ENCODE measurements at places on chromosomes 13 and 19.

- DNase-seq: no peak
These were observed 190.1 kb downstream of the FOXO1 start for GRCh38 chr13:40476175-40476958.

- DNase-seq: peak; percentile 80
These were observed 441 bp upstream of the ZFP28 start for GRCh38 chr19:56538254-56538760.

DNA sequence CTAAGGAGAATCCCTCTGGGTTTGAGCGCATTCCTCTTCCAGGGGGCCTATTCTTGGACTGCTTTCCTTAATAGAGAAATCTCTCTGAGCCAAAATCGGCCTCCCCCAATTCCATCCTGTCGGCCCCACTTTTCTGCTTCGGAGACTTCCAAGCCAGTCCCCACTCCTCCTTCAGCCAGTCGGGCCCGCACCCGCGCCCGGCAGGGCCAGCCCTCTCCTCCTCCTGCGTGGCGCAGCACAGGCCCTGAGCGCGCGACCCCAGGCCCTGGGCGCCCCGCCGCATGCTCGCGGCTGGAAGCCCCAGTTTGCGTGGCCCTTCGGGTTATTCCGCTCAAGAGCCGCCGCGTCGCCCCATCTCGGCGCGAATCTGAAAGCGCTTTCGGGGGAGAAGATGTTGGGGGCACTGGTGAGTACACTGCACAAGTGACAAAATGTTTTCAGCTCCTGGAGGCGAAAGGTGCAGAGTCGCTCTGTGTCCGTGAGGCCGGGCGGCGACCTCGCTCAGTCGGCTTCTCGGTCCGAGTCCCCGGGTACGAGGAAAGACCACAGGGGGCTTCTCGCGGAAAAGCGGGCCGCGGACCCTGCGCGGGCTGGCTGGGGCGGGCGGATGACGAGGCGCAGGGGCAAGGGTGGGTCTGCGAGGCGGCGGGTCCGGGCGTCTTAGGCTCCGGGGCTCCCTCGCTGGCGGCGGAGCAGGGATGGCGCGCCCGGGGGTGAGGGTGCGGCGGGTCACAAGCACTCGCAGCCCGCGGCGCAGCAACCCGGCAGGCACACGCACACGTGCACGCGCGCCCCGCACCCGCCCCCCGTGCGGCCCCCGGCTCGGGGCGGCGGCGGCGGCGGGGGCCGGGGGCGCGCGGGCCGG is at the start of gene IL17D:
Gene IL17D, plus strand, starts transcription at position 785 of the 865 bp plus-strand sequence. CDS start 303 bp downstream, outside the sequence.
- DNase-seq: no peak

GRCh38 chr19:8491574-8491973 is 10.9 kb downstream of the PRAM1 start:
- no peak for DNase-seq

GRCh38 chr13:64723724-64724123 is 2506.4 kb downstream of the PCDH9 start:
- peak; percentile 90 for DNase-seq

GRCh38 chr19:18906605-18907519 is 10.9 kb upstream of the CERS1 start:
- DNase-seq: no peak

- DNase-seq: no peak
These were observed 23.6 kb downstream of the CACNG6 start for GRCh38 chr19:54014920-54015560.

DNA sequence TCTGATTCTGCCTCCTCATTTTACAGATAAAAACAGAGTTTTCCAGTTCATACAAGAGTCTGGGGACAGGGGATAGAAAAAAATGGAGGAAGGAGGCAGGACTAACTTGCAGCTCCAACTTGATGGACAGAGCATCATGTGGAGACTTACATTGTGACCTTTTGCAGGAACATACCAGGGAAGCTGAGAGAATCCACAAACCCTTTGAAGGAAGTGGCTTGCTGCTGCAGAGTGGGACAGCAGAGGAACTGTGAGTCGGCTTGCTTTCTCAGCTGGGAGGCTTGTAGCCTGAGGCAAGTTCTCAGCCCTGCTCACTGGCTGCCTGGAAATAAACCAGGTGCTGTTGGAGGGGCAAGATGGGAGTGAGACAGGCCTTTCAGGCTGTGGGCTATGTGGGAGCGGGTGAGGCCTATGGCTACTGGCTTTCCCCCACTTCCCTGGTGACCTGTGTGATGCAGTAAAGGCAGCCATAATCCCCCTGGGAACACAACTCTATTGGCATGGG is 614.4 kb downstream of the KCTD12 start:
- peak; percentile 18 for DNase-seq

DNA sequence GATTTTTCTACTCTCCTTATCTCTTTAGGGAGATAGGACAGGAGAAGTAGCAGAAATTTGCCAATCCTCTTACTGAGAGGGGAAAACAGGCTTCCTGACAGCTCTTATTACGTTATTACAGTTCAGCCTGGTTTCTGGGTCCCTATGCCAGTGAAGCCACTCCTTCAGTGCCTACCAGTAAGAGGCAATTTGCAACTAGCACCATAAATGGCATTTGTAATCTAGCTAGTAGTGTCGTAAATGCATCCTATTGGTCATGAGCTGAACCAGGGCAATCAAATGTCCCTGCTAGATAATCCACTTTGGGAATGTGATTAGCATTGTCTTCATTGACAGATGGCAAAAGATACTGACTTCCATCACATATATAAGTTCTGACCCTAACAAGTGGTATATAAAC is 428.8 kb downstream of the DCT start:
- DNase-seq: no peak

- DNase-seq: peak; percentile 66
These were observed 989 bp upstream of the SSC5D start for GRCh38 chr19:55486971-55487923.

DNA sequence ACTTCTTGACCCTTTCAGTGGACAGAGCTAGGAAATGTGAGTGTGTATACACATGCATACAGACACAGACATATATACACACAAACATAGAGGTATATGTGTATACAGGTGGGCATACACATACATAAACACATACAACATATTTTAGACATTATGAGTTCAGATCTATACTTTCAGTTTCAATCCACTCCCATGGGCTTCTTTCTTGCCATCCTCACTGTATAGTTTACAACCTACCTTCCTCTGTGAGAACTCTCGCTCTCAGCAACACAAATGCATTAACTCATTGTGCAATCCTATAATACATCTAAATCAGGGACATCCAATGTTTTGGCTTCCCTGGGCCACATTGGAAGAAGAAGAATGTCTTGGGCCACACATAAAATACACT is 21.2 kb upstream of the SCEL start:
- DNase-seq: no peak

DNA sequence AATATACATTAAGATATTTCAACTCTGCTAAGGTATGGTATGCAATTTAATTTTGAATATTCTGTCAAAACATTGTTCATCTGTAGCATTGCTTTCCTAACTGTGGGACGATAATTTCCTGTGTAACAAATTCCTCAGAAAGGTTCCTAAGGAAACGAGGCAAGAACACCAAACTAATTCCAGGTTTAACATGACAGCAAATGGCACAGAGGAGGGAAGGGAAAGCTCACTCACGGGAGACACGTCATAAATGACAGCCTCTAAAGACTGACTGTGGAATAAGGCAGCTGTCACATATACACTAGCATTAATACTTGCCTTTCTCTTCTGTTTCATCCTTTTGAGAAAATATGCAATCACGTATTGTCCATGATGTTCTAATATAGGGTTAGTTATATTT is 380.6 kb downstream of the LIG4 start:
- DNase-seq: no peak

- DNase-seq: peak; percentile 54
These were observed 34.8 kb upstream of the DPRX start for GRCh38 chr19:53597023-53597422.

- DNase-seq: peak; percentile 48
These were observed 43.3 kb downstream of the VWA8 start for GRCh38 chr13:41917641-41918040.

DNA sequence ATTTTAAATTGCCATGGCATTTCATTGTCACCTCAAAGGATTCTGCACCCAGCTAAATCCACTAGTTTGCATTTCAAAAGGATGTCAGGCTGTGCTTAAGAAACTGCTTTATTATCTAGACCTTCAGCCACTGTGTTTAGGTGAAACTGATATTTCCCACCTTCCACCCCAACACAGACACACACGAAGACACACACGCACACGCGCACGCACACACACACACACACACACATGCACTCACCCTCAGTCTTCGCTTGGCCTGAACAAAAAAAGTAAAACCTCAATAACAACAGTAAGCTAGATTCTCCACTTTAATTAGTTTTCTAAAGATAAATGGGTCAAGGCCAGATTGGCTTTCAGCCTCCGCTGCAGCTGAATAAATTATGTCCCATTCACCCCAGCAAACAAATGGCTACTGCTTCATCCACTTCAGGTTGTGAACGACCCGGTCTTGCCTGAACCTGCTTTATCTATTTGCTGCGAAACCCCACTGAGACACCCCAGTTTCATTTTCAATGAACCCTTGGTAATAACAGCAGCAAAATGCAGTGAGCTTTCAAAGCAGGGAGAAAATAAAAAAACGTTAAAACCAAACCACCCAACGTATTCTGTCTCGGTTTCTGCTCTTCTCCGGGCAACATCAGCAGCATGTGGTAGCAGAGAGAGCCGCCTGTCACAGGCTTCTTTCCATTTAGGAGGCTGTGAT is 166.8 kb downstream of the DCT start:
- DNase-seq: peak; percentile 23

GRCh38 chr13:40388617-40389016 is 277.8 kb downstream of the FOXO1 start:
- DNase-seq: no peak

- DNase-seq: no peak
These were observed 29.9 kb downstream of the LAIR2 start for GRCh38 chr19:54532528-54532927.

DNA sequence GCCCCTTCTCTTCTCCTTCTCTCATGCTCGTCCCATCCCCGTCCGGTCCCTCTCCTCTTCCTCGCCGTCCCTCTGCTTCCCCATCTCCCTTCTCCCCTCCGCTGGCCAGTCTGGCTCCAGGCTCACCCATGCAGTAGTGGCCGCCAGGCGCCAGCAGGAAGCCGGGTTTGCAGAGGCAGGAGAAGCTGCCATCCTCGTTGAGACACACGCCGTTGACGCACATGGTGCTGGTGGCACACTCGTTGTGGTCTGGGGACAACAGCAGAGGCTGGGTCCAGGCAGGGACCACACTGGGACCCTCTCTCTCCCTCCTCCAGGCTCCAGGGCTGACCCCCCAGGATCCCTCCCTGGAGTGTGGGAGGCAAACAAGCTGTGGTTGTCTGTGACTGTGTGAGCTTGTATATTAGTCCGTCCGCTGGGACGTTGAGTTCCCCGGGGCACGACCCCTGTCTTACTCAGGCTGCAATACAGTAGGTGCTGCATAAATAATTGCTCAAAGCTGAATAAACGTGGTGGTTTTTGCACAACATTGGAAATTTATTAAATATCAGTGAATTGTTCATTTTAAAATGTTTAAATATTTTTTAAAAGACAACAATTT is 16.4 kb downstream of the FBN3 start:
- no peak for DNase-seq

Data from bronchial epithelial cell (primary cell).